Mesendoderm (in vitro differentiated cells): ENCODE measurements at places on chromosomes 5 and 9.

DNA sequence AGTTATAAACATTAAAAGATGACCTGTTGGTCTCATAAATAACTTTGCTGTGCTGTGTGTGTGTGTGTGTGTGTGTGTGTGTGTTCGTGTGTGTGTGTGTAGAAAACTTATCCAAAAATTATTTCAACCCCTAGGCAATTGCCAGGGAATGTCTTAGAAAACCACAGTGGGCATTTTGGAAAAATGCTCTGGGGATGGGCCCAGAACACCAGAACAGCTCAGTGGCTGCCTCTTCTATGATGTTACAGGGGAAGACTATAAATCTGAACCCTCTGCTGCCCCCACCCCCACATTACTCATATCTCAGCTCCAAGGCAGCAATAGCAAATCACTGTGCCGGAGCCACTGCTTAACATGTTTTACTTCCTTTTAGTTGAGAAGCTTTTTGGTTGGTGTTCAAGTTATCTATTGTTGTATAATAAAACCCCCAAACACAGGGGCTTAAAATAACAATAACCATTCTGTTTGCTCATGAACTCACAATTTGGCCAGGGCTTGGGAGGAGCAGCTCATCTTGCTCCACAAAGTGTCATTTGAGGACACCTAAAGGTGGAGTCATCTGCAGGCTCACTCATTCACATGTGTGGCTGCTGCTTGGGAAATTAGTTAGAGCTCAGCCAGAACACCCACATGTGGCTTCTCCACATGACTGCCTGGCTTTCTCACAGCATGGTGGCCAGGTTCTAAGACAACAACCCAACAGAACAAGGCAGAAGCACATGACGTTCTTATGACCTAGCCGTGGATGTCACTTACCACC is 40.4 kb downstream of the ACTBL2 start:
- DNase-seq: no peak

GRCh38 chr5:80369521-80369920 is 38.3 kb upstream of the ZFYVE16 start:
- DNase-seq: no peak

GRCh38 chr5:90740244-90740799 is 181.7 kb downstream of the ADGRV1 start:
- peak; percentile 25 for DNase-seq

DNA sequence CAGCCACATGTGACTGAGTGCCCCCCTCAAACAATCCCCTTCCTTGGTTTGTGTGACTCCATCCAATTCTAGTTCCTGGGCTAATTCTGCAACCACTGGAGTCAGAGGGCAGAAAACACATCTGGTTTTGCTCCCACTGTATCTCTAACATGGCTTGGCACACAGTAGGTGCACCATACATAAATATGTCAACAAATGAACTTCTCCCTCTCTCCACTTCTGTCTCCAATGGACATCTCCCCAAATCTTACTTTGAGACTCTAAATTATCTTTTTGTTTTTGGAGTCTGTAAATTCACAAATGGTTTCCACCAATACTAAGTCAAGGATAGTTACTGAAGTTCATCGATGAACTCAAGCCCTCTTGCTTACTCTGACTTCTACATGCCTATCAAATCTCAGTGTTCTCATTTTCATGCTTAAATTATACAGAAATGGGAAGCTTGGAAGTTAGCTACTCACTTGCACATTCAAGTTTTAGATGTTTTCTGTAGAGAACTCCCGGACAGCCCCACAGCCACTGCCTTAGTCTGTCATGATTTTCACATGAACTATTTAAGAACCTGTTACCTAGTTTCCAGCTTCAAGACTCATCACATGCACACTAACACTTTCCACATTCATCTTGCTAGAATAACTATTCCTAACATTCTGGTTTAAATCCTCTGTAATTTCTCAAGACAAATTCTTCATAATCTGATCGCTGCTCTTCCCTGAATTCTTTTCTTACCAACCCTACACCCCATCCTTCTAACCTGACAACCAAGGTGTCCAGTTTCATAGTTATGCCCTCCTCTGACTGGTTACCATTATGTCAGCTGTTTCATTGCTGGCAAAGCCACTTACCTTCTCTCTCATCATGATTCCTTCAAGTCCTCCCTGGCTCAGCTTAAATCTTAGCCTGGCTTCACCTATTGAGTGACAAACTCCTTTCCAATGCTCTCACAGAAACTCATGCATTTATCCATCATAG is 6.0 kb downstream of the RPL37 start:
- DNase-seq: no peak

DNA sequence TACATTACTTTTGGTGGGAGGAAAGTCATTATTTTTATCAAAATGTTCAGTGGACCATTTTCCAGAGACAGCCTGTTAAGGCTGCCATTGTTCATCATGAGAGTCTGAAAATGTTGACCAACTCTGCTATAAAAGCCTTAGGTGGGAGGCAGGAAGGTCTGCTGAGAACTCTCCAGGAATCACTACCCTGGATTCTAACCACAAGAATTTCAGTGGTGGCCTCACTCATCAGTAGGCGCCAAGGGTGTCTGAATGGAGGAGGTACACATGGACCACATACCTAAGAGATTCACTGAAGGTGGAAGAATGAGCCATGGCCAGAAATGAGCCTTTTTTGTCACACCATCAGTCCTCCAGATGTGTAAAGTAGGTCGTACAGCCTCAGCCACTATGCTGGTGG is 21.0 kb upstream of the TLX3 start:
- no peak for DNase-seq

DNA sequence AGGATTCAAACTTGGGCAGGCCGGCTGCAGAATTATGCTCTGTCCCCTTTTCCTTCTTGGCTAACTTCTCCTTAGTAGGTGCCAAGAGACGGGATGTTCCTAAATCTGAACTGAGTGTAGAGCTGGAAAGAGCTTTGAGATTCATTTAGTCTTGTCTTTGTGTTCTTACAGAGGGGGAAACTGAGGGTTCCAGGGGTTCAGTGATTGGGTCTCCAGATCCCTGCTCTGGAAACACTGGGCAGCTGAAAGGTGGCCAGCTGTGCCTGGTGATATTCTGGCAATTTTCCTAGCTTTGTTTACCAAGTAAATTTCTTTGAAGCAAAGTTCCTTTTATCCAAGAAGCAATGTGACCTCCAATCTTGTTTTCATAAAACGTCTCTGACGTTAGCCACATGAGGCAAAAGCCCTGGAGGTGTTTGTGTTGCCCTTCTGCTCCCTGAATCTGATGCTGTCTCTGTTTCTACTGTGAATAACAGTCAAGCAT is 288.7 kb downstream of the ZSWIM6 start:
- DNase-seq: no peak

DNA sequence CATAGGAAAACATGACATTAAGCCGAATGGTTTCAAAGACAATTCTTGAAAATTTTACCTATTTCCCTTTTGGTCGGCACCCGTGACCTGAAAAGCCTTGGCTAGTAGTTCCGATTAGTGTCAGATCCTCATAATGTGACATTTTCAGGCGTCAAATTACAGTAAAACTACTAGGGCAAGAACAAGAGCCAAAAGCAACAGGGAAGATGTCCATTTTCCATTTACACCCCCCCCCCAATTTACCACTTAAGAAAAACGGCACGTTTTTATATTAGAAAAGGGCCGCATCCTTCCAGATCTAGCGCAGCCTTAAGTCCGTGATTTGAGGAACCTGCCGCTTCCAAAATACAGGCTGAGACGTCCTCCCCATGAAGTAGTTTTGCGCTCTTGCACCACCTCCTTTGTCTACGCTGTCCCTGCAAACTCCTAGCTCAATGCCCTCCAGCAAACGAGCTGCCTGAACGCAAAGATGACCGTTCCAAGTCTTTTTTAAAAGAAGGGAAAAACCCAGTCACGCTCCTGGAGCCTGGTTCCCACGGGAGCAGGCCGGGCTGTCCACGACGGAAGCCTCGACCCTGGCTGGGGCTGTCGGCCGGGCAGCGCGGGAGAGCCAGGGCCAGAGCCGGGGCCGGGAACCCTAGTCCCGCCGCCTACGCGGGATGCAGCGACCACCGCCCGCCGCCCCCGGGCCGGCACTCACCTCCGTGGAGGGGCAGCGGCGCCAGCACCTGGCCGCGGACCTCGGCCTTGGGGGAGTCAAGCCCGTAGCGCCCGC is 616 bp downstream of the RNF130 start:
- peak; percentile 73 for DNase-seq

GRCh38 chr5:79692596-79692995 is 3.0 kb downstream of the CMYA5 start:
- DNase-seq: no peak

DNA sequence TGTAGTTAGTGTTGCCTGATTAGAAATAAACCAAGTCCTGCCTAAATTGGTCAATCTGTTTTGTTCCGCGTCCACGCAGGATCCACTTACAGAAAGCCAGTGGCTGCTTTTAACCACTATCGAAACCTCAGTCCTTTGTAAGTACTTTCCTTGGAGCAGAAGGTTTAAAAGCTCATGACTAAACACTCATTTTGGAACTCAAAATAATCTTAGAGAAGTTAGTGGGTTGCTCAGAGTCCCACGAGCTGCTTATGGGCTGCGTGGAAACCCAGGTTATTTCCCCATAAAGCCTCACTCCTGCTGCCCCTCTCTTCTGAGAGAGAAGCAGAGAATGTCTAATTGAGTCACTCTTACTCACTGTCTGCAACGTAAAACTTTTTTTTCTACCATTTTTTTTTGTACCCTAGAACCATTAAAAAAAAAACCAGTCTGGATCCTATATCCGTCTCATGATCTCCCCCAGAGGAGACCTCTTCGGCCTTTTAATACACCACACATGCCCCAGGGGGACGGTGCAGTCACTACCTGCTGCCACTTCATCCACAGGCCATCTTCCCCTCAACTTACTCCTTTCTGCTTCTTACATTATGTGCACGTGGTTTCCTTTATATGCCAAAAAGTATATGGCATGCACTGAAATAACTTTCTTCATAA is 7.6 kb downstream of the BASP1 start:
- DNase-seq: no peak

- peak; percentile 93 for DNase-seq
Observed at GRCh38 chr9:33374634-33375237, 27.6 kb downstream of the AQP7 start.

- DNase-seq: no peak
Observed at GRCh38 chr5:120749737-120750136, 285.6 kb downstream of the PRR16 start.

GRCh38 chr5:98163796-98164493 is 609.5 kb upstream of the RGMB start:
- no peak for DNase-seq

- DNase-seq: peak; percentile 66
Observed at GRCh38 chr9:38432922-38433510, 8.8 kb upstream of the IGFBPL1 start.

DNA sequence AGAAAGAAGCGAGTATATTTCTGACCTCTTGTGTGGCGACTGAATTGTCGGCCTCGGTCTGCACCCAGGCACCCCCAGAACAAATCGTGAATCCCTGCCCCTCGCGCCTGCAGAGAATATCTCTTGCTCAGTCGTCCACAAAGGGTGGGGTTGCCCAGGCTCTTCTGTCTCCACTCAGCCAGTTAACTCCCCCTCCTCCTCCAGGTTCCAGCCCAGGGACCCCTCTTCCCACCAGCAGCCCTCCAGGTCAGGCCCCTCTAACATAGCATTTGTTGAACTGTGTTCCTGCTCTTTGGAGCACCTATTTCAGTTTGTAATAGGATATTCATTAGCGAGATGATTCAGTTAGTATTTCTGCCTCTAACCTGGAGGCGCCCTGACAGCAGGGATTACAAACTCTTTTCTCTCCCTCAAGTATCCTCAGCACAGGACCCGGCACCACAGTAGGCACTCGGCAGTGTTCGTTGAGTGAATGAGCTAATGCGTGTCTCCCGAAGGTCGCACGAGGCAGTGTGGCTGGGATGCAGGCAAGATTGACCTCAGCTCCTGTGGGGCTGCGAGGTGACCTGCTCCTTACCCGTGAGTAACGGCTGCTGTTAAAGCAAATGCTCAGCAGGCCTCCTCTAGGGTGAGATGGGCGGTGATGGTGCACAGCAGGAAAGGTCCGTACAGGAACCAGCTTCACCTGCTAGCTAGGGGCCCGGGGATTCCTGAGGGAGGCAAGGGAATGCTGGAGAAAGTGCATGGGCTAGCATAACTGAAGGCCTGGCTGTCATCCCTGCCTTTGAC is 25.8 kb downstream of the ZBTB34 start:
- peak; percentile 24 for DNase-seq

DNA sequence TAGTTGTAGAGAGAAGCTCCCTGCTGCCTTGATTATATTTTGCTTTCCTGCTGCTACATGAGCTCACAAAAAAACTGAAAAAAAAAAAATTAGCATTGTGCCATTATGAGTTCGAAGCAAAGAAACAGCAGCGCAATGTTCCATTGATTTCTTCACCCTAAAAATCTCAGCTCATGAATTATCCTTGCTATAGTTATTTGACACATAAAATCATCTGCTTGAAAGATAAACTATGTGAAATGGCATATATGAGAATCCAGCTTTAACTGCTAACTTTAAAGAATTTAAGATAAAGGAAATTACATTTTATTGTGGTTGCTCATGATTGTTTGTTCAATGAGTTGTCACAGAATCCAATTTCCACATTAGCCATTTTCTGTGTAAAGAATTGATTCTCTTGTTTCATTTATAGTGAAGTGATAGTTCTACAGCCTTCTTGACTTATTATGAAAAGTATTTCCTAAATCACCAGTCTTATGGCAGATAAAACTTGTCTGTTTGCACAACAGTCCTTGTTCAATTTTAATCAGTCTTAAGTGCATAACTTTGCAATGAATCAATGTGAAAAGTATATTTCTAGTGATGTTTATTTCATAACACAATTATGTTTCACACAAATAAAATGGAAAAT is 1275.0 kb upstream of the CDH9 start:
- DNase-seq: no peak

- peak; percentile 21 for DNase-seq
Observed at GRCh38 chr9:27523141-27523540, 949 bp upstream of the IFNK start.

DNA sequence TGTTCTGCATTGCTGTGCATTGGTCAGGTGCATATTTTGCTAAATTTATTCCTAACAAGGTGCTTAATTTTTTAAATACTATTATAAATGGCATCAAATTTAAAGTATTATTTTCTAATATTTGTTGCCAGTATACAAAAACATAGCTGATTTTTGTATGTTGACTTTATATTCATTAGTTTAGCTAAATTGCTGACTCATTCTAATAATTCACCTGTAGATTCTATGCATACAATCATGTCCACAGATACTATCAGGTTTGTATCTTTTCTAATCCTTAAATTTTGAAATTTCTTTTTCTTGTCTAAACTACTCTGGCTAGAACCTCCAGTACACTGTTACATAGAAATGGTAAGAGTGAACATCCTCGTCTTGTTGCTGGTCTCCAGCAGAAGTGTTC is 657.6 kb downstream of the CCDC171 start:
- DNase-seq: no peak

DNA sequence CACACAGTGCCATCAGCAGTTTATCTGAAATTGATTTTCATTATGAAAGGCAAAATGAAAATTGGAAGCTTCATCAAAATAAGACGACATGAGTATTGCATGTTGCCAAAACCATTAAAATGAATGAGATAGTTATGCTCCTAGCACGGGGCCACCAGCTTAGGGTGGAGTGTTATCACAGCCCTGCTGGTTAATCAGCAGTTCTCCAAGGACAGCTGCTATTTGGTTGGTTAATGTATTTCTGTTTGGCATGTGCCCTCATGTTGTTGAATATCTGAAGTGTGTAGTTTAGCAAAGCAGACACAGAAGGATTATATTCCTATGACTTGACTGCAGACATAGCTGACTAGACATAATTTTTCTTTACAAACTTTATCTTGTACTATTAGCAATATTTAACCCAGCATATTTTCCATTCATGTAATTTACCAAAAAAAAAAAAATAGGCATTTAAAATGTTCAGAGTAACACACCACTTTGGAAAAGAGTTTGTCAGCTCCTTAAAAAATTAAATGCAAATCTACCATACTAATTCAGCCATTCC is 98.6 kb upstream of the PIK3R1 start:
- no peak for DNase-seq

GRCh38 chr9:5286262-5286661 is 18.3 kb downstream of the RLN2 start:
- DNase-seq: no peak
